ENCODE measurements at places on chromosomes 13 and 19.

DNA sequence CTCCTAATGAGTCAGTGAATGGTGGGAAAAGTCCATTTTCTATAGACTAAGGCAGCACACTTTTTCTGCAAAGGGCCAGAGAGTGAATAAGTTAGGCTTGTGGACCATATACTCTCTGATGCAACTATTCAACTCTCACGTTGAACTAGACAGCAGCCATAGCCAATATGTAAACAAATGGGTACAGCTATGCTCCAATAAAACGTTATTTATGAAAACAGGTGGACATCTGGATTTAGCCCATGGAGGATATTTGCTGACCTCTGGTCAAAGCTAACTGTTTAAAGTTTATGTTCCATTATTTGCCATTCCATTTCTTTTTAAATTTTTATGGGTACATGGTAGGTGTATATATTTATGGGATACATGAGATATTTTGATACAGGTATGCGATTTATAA is 4.7 kb upstream of the CCDC169 start:
- no peak for DNase-seq

DNA sequence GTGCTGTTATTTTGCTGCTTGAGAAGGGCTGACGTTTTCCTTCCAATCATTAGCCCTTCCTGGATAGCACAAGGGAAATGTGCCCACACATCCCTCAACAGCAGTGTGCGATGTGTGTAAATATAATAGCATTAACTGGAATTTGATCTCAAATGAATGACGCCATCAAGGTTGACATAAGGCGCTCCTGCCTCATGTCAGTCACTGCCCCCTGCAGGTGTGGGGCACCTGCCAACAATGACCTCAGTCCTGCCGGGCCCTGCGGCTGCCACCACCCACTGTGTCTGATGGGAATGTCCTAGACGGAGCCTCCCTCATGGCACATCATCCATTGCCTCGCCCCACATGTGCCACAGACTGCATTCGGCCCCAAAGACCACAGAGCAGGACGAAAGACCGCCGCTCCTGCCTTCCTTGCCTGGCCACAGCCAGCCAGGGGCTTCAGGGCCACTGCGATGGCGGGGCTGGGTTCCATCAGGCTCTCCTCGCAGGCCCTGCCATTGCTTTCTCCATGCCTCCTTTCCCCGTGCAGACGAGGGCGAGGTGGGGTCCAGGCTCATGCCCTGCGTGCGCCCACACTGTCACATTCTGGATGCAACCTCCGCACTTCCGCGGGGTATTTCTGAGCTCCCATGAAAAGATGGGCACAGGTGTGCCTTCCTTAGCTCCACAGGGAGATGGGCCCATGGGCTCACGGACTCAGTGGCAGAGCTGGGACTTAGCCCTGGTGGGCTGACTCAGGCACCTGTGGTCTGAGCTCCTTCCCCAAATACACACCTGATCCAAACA is 146.7 kb downstream of the SOX1 start:
- DNase-seq = no peak

DNA sequence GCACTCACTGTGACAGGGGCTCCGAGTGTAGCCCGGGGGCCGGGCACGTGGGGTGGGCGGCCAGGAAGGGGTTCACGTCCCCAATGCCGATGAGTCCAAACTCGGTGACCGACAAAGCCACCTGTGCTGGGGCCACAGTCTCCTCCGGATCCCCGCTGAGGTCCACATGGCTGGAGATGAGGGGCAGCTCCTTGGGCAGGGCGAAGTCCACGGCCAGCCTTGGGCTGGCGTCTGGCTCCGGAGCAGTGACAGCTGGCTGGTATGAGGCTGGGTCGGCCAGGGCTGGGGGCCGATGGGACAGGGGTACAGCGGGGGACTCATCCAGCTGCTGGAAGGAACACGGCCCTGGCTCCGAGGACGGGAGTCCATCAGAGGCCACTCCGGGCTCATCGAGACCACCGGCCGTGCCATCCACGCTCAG is 15.9 kb upstream of the PLPP2 start:
- no peak for DNase-seq

DNA sequence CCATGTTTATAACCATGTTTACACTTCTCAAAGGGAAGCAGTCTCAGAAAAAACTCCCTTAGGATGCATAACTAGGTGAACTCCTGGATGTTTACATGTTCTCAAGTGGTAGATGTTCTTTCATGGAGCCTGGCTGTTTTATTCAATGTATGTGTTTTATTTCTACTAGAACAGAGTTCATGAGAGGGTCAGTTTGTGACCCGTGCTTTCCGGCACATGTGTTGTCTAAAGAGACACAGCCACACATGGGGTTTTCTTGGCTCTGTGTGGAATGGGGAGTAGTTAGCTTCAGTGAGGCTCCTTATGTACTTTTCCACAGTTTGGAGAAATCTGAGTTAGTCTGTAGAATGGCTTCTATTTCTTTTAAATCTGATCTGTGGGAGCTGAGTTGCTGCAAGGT is 60.9 kb downstream of the ATP8A2 start:
- DNase-seq = no peak

All from SJSA1 (cell line).